ENCODE measurements at places on chromosomes 4 and X. TPM values are rescaled to one million over a fixed set of nuclear protein-coding genes. Genes with fewer than 3 reads are reported as not detected.
A peak's percentile ranks its signal among the peaks of the same experiment; 100 is the strongest.

- peaks cover 7% of the 10 kb centered on the region for H3K4me1 ChIP-seq
- H3K4me3 ChIP-seq: no peak overlapping the region
- no peak overlapping the region for H3K27ac ChIP-seq
- no peak for DNase-seq
Measured at GRCh38 chr4:139530833-139531427, 25.1 kb downstream of the SETD7 start.

GRCh38 chr4:139564502-139564901, 8.5 kb upstream of the SETD7 start:
- no peaks in the 10 kb centered on the region for H3K27me3 ChIP-seq
- H3K4me1 ChIP-seq: peaks cover 5% of the 10 kb centered on the region
- H3K27ac ChIP-seq: no peak overlapping the region
- H3K4me3 ChIP-seq: no peak overlapping the region

GRCh38 chrX:2266445-2267349, 234.1 kb downstream of the DHRSX start:
- DNase-seq: peak; percentile 56
- no peak overlapping the region for H3K4me3 ChIP-seq
- no peaks in the 10 kb centered on the region for H3K27me3 ChIP-seq
- peaks cover 6% of the 10 kb centered on the region for H3K36me3 ChIP-seq
- H3K27ac ChIP-seq: no peak overlapping the region

DNA sequence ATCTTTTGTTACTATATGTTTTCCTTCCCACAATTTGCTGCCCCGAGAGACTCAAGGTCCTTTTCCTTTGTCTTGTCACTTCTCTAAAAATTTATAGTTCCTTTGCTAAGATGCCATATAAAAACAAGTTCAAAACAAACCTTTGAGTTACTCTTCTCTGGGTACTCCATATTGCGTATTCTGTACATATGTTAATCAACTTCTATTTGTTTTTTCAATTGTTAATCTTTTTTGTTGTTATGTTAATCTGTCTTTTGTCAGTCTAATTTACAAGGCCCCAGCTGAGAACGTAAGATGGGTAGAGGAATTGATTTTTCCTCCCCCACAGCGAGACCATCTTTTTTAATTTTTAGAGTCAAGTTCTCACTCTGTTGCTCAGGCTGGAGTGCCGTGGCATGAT, 7.2 kb upstream of the PPEF2 start:
- H3K4me1 ChIP-seq: no peaks in the 10 kb centered on the region
- H3K36me3 ChIP-seq: peaks cover 7% of the 10 kb centered on the region
- H3K27ac ChIP-seq: no peak overlapping the region
- no peaks in the 10 kb centered on the region for H3K27me3 ChIP-seq

- peaks cover 63% of the 10 kb centered on the region for H3K4me1 ChIP-seq
- no peak overlapping the region for H3K4me3 ChIP-seq
- H3K36me3 ChIP-seq: no peaks in the 10 kb centered on the region
- DNase-seq: no peak
- no peaks in the 10 kb centered on the region for H3K27me3 ChIP-seq
- no peak overlapping the region for H3K27ac ChIP-seq
Measured at GRCh38 chr4:185218312-185218711, 8.9 kb downstream of the SNX25 start.

- H3K4me1 ChIP-seq: no peaks in the 10 kb centered on the region
- DNase-seq: no peak
- peaks cover 1% of the 10 kb centered on the region for H3K36me3 ChIP-seq
- no peaks in the 10 kb centered on the region for H3K27me3 ChIP-seq
- no peak overlapping the region for H3K4me3 ChIP-seq
Measured at GRCh38 chr4:15906020-15906443, 32.5 kb downstream of the FGFBP1 start.

DNA sequence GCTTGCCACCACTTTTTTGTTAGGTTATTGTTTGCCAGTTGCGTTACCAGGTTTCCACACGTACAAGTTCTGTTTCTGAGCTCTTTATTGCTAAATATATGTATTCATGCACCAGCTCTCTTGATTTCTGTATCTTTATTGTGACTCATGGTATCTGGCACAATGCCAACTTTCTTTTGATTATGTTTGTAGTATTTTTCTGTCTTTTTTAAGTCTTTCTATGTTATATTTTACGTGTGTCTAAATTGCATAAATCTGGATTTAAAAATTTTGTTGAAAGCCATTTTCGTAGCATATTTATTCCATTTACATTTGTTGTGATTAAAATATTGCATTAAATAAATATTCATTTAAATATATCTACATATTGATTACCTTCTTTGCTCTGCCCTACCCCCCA, 73.8 kb downstream of the KDM6A start:
- H3K27me3 ChIP-seq: no peaks in the 10 kb centered on the region
- no peak overlapping the region for H3K4me3 ChIP-seq
- no peak for DNase-seq
- H3K4me1 ChIP-seq: peaks cover 12% of the 10 kb centered on the region
- no peak overlapping the region for H3K27ac ChIP-seq
- H3K36me3 ChIP-seq: peaks cover 1% of the 10 kb centered on the region

GRCh38 chrX:150982235-150982787, 824 bp upstream of the HMGB3 start:
- H3K36me3 ChIP-seq: peaks cover 5% of the 10 kb centered on the region
- H3K4me1 ChIP-seq: peaks cover 8% of the 10 kb centered on the region
- no peaks in the 10 kb centered on the region for H3K27me3 ChIP-seq
- no peak overlapping the region for H3K27ac ChIP-seq
- peak overlapping the region; percentile 62 for H3K4me3 ChIP-seq

- no peak for DNase-seq
- H3K36me3 ChIP-seq: peaks cover 1% of the 10 kb centered on the region
- peaks cover 16% of the 10 kb centered on the region for H3K4me1 ChIP-seq
- peaks cover 41% of the 10 kb centered on the region for H3K27me3 ChIP-seq
Measured at GRCh38 chr4:152307669-152308068, 228.2 kb downstream of the FBXW7 start.

DNA sequence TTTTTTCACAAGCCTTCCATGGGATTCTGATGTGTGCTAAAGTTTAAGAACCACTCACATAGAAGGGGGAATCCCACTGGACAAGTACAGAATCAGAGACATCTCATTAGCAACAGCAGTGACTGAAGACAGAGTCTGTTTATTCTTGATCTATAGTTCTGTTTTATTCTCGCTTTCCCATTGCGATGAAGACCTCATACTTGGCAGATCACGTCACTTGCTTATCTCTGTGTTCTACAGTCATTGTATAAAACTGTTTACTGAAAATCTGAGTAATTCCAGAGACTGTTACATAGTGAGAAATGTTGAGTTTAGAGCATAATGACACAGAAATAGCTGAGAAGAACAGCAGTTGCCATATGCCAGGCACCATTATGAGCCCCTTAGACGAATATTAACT, 185.5 kb downstream of the PTTG2 start:
- no peak overlapping the region for H3K27ac ChIP-seq
- H3K4me1 ChIP-seq: no peaks in the 10 kb centered on the region
- no peak for DNase-seq
- H3K36me3 ChIP-seq: peaks cover 4% of the 10 kb centered on the region
- H3K27me3 ChIP-seq: no peaks in the 10 kb centered on the region

- no peak for DNase-seq
- peaks cover 2% of the 10 kb centered on the region for H3K27me3 ChIP-seq
- no peaks in the 10 kb centered on the region for H3K36me3 ChIP-seq
- no peak overlapping the region for H3K27ac ChIP-seq
- H3K4me3 ChIP-seq: no peak overlapping the region
- H3K4me1 ChIP-seq: no peaks in the 10 kb centered on the region
Measured at GRCh38 chrX:5869786-5870185, 358.9 kb downstream of the NLGN4X start.

DNA sequence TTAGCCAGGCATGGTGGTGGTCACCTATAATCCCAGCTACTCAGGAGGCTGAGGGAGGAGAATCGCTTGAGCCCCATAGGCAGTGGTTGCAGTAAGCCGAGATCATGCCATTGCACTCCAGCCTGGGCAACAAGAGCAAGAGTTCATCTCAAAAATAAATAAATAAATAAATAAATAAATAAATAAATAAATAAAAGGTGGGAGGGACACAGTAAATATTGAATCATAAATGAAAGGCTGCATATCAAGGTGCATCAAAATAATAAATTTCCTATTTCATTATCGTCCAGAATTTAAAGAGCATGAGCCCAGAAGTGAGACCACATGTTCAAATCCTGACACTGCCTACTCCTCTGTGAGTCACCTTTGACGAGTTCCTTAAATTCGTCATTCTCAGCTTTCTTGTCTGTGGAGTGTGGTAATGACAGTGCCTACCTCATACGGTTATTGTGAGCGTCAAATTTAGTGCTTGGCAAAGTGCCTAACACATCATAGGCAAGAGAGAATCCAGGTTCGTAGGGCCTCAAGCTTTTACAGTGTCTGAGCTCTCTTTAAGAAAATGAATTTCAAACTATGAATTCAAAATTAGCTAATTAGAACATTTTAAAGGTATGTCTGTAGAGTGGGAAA, 49.9 kb downstream of the IL15 start:
- no peak overlapping the region for H3K27ac ChIP-seq
- no peak for DNase-seq
- H3K4me3 ChIP-seq: no peak overlapping the region

Gene KCND1
- total RNA-seq: 1.6 TPM

All from chondrocyte (in vitro differentiated cells).